Mesenteric fat pad (tissue), 1 donor: ENCODE measurements at places on chromosomes 7 and 10. TPM values are rescaled to one million over a fixed set of nuclear protein-coding genes. Genes with fewer than 3 reads are reported as not detected.

DNA sequence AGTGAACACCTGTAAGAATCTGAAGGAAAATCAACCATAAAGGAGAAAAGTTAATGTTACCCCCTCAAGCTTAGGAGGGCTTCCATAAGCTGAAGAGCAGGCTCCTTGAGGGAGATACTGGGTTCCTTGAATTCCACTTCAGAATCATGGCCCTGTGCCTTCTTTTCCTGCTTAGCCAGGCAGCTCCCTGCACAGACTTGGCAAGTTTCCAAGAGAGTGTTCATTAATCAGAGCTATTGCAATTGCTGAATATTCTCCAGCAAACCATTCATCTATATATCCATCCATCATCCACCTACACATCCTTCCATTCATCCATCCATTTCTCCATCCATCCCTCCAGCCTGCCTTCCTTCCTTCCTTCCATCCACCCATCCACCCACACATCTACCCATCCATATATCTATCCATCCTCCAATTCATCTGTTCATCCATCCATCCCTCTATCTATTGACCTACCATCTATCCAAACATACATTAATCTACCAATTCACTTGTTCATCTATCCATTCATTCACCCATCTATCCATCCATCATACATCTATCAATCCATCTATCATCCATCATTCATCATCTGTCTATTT lies 574.4 kb downstream of the PTPRN2 start:
- no peak for DNase-seq

- no peak for DNase-seq
These were observed 29.1 kb downstream of the WDR37 start for GRCh38 chr10:1085258-1085657.

DNA sequence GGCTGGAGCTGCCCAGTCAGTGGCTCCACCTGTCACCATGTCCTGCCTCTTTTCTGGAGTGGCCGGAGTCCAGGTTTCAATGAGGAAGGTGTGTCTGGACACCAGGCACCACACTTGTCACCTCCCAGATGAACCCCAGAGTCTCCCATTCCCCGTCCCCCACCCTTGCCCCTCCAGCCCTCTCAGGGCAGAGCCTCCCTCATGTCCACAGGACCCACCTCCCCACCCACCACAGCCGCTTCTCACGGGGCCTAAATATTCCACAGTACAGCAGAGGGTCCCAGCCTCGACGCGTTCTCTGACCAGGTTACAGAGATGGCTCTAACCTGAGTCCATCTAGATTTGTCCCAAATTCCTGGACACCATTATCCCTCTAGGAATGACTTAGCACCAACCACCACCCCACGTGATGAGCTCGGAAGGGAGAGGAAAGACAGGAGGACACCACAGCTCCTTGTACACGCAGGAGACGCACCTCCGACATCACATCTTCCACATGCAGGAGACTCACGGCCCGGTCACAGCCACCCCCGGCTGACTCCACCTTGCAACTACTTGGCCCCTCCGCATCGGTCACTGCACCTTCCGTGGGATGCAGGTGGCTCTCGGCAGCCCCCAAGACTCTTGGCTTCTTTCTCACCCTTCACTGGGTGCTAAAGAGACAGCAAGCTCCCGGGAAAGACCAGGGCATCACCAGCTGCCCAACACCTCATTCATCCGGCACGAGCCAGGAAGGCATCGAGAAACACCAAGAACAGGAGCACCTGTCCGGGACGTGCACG lies 560.2 kb downstream of the DNAJB6 start:
- DNase-seq = peak; percentile 72

GRCh38 chr10:130745821-130746220 lies 565.7 kb downstream of the TCERG1L start:
- DNase-seq = peak; percentile 43

TSPAN33 gene
- total RNA-seq = 9.7 TPM

PDE6C gene
- total RNA-seq = not detected

PTPRE gene
- total RNA-seq = 49.7 TPM

FEZF1 gene
- total RNA-seq = not detected
